Psoas muscle (tissue), 8 donors: ENCODE measurements at places on chromosomes 12 and 14. TPM values are rescaled to one million over a fixed set of nuclear protein-coding genes. Genes with fewer than 3 reads are reported as not detected.

GRCh38 chr12:77847680-77848431 is 17.2 kb downstream of the NAV3 start:
- no peak for DNase-seq
- H3K27me3 ChIP-seq, result no peaks in the 10 kb centered on the region
- H3K4me1 ChIP-seq, result peaks cover 10% of the 10 kb centered on the region
- H3K36me3 ChIP-seq, result no peaks in the 10 kb centered on the region
- peak overlapping the region; percentile 43 for H3K27ac ChIP-seq
- H3K4me3 ChIP-seq, result no peak overlapping the region

GRCh38 chr12:64678835-64679234 is 68.5 kb downstream of the RASSF3 start:
- H3K4me3 ChIP-seq, result no peak overlapping the region
- H3K4me1 ChIP-seq, result peaks cover 9% of the 10 kb centered on the region
- H3K27me3 ChIP-seq, result no peaks in the 10 kb centered on the region
- no peak for DNase-seq
- H3K27ac ChIP-seq, result peak overlapping the region; percentile 28

Gene ESPL1
- total RNA-seq, result 0.37 TPM

Gene CCDC197
- total RNA-seq, result 3.9 TPM

DNA sequence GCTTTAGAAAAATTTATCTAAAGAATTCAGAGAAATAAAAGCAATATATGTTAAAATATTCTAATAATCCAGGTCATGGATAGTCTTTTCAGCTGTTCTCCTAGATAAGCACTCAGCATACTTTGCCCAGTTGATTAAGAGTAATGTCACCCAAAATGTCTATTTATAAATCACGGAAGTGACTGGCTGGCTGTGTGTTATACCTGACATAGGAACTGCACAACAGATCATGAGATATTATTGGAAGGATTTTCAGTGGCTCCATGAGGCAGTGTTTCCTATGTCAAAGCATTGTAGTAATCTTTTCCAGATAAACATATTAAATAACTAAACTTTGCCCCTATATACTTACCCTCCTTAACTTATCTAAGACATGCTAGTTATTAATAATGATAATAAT is 128.8 kb downstream of the ITPR2 start:
- no peak overlapping the region for H3K4me3 ChIP-seq
- H3K36me3 ChIP-seq, result no peaks in the 10 kb centered on the region
- H3K27me3 ChIP-seq, result no peaks in the 10 kb centered on the region

- no peak for DNase-seq
- H3K27ac ChIP-seq, result no peak overlapping the region
- H3K4me3 ChIP-seq, result no peak overlapping the region
- no peaks in the 10 kb centered on the region for H3K4me1 ChIP-seq
These were observed 262.7 kb downstream of the BTG1 start for GRCh38 chr12:91882910-91883309.

- H3K36me3 ChIP-seq, result no peaks in the 10 kb centered on the region
- no peak for DNase-seq
- no peak overlapping the region for H3K4me3 ChIP-seq
These were observed 48.5 kb downstream of the PITPNM2 start for GRCh38 chr12:123102366-123102765.

DNA sequence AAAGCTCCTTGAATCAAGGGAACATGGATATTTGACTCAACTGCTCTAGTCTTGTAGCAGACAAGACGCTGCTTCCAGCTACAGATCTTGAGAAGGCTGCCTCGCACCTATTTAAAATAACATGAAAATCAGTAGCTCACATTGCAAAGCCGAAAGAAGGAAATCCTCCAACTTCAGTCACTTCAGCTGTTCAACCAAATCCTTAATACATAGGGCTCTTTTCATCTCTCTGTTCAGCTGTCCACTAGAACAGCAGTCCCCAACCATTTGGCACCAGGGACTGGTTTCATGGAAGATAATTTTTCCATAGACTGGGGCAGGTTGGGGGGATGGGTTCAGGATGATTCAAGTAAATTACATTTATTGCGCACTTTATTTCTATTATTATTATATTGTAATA is 1116.0 kb upstream of the TMEM132C start:
- H3K27ac ChIP-seq, result no peak overlapping the region
- no peak overlapping the region for H3K4me3 ChIP-seq
- no peak for DNase-seq

Gene PLEK2
- not detected for total RNA-seq

DNA sequence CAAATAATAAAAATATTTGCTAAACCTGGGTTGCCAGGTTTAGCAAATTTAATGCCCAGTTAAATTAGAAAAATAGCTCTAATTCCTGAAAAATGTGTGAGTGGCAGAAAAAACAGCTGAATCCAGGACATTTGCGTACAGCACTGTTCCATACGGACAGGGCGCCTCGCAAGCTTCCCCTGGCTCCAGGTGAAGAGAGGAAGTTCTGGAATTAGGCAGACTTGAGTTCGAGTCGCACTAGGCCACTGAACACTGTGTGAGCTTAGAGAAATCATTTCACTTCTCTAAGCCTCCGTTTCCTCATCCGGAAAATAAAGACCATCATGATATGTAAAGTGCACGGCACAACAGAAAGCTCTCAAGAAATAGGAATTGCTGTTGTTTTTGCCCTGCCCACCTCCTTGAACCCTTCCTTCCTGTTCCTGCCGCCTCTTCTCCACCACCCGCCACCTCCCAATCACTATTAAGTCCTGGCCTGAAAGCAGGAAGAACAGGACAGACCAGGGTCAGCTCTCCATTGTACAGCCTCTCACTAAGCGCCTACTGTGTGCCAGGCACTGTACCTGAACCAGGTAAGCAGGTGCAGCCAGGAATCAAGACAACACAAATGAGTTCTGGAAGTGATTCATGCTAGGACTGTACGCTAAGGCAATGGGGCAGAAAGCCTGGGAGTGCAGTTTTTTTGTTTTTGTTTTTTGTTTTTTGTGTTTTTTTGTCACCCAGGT is 763 bp upstream of the PHETA1 start:
- H3K27ac ChIP-seq, result peak overlapping the region; percentile 74
- H3K4me3 ChIP-seq, result peak overlapping the region; percentile 95
- peaks cover 16% of the 10 kb centered on the region for H3K4me1 ChIP-seq
- no peaks in the 10 kb centered on the region for H3K27me3 ChIP-seq

Gene GLT1D1
- total RNA-seq, result 0.32 TPM

GRCh38 chr14:54486685-54487084 is 2.1 kb downstream of the GMFB start:
- peaks cover 15% of the 10 kb centered on the region for H3K4me1 ChIP-seq
- H3K27ac ChIP-seq, result no peak overlapping the region
- H3K27me3 ChIP-seq, result no peaks in the 10 kb centered on the region
- DNase-seq, result no peak
- no peak overlapping the region for H3K4me3 ChIP-seq

Gene NXPH4
- 0.58 TPM for total RNA-seq

- peak overlapping the region; percentile 86 for H3K4me3 ChIP-seq
- peak; percentile 95 for DNase-seq
- H3K4me1 ChIP-seq, result peaks cover 48% of the 10 kb centered on the region
- peak overlapping the region; percentile 98 for H3K27ac ChIP-seq
- no peaks in the 10 kb centered on the region for H3K27me3 ChIP-seq
These were observed 11.3 kb upstream of the SLC38A2 start for GRCh38 chr12:46383654-46384450.

DNA sequence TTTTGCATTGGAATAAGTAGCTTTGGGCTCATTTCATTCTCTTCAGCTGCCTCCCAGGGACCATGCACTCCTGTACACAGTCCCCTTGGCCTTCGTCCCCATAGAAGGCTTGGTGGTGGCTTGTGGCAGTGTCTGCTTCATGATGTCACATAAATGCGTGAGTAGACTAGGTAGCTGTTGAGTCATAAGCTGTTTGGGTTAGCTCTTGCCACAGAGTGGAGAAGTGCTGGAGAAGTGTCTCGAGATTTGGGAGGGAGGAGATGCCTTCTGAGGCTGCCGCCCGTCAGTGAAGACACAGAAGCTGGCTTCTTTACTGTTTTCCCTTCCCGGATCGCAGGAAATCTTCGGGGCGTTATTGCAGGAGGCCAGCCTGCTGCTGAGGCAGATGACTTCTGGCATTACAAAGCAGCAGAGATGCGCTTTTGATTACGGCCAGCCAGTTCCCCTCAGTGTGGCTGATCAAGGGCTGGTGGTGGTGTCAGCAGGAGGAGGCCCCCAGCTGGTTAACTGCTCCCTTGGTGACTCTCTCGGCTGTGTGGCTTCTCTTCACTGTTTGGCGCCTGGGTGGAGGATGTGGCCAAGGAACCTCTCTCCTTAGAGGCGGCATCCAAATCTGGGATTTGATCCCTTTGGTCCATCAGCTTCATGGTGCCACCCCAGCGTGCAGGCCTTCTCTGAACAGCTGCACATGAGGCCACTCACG is 67.6 kb downstream of the AACS start:
- H3K27ac ChIP-seq, result no peak overlapping the region
- no peak overlapping the region for H3K4me3 ChIP-seq
- H3K36me3 ChIP-seq, result no peaks in the 10 kb centered on the region
- H3K4me1 ChIP-seq, result peaks cover 10% of the 10 kb centered on the region
- no peak for DNase-seq

Gene FAM90A1
- total RNA-seq, result not detected

DNA sequence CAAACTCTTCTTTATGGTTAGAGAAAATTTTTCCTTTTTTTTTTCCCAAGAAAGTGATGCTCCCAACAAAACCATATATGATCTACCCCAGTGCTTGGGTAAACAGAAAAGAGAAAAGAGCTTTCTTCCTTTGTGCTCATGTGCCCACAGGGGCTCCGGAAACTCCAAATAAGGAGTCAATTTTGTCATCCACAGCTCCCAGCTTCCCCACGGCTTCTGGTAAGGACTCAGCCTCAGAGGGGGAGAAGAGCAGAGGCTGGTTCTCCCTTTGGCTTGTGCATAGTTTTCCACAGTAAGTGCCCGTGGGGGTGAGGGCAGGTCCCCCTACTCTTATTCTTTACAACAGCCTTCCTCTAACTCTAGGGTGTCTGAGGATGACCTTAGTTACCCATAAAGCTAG is 13.3 kb upstream of the RGS6 start:
- no peaks in the 10 kb centered on the region for H3K27me3 ChIP-seq
- H3K27ac ChIP-seq, result no peak overlapping the region
- no peak overlapping the region for H3K4me3 ChIP-seq
- DNase-seq, result no peak
- no peaks in the 10 kb centered on the region for H3K4me1 ChIP-seq
- H3K36me3 ChIP-seq, result no peaks in the 10 kb centered on the region

- no peaks in the 10 kb centered on the region for H3K36me3 ChIP-seq
- H3K4me1 ChIP-seq, result no peaks in the 10 kb centered on the region
- no peak overlapping the region for H3K27ac ChIP-seq
- no peak for DNase-seq
These were observed 92.9 kb downstream of the RPAP3 start for GRCh38 chr12:47612953-47613352.

Gene MAPK1IP1L
- 34.1 TPM for total RNA-seq

GRCh38 chr14:33291529-33292104 is 352.9 kb downstream of the NPAS3 start:
- no peaks in the 10 kb centered on the region for H3K36me3 ChIP-seq
- no peak overlapping the region for H3K4me3 ChIP-seq
- no peaks in the 10 kb centered on the region for H3K27me3 ChIP-seq
- no peaks in the 10 kb centered on the region for H3K4me1 ChIP-seq

Gene CD163
- total RNA-seq, result 52.4 TPM

Gene RND1
- 0.15 TPM for total RNA-seq

Gene KLHDC1
- total RNA-seq, result 5.3 TPM

- H3K27ac ChIP-seq, result no peak overlapping the region
- no peak overlapping the region for H3K4me3 ChIP-seq
- H3K27me3 ChIP-seq, result no peaks in the 10 kb centered on the region
- H3K4me1 ChIP-seq, result no peaks in the 10 kb centered on the region
- no peaks in the 10 kb centered on the region for H3K36me3 ChIP-seq
- no peak for DNase-seq
These were observed 36.3 kb upstream of the PLXNC1 start for GRCh38 chr12:94112121-94112520.

DNA sequence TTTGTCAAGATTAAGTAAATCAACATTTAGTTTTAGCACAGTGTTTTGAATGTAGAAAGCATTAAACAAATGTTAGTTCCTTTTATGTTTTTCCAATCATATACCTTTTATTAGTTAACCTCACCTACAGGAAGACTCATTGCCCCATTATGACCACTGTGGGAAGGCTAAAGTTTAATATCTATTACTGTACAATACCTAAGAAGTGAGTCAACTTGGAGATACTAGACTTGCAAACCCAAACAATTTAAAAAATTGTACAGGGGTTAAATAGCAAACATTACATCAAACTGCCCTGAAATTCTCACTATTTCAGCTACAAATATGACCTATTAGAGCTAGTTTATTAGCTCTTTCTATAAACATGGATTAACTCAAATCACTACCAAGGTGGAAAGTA is 8.6 kb upstream of the G2E3 start:
- no peaks in the 10 kb centered on the region for H3K27me3 ChIP-seq
- DNase-seq, result no peak
- no peak overlapping the region for H3K27ac ChIP-seq
- H3K36me3 ChIP-seq, result no peaks in the 10 kb centered on the region
- H3K4me1 ChIP-seq, result no peaks in the 10 kb centered on the region
- no peak overlapping the region for H3K4me3 ChIP-seq

Gene KRT86
- total RNA-seq, result not detected

- H3K4me3 ChIP-seq, result peak overlapping the region; percentile 83
- H3K27me3 ChIP-seq, result peaks cover 3% of the 10 kb centered on the region
- H3K36me3 ChIP-seq, result no peaks in the 10 kb centered on the region
- no peak for DNase-seq
These were observed 1.1 kb downstream of the CLMN start for GRCh38 chr14:95318399-95319311.

Gene NEUROD4
- total RNA-seq, result not detected

GRCh38 chr14:92460916-92461579 is 52.5 kb upstream of the RIN3 start:
- H3K4me1 ChIP-seq, result no peaks in the 10 kb centered on the region
- DNase-seq, result no peak
- H3K36me3 ChIP-seq, result no peaks in the 10 kb centered on the region
- H3K27me3 ChIP-seq, result no peaks in the 10 kb centered on the region
- H3K4me3 ChIP-seq, result no peak overlapping the region
- H3K27ac ChIP-seq, result peak overlapping the region; percentile 55

- H3K4me1 ChIP-seq, result peaks cover 24% of the 10 kb centered on the region
- no peak overlapping the region for H3K4me3 ChIP-seq
- no peak for DNase-seq
These were observed 257.0 kb downstream of the DPF3 start for GRCh38 chr14:72636871-72637270.

DNA sequence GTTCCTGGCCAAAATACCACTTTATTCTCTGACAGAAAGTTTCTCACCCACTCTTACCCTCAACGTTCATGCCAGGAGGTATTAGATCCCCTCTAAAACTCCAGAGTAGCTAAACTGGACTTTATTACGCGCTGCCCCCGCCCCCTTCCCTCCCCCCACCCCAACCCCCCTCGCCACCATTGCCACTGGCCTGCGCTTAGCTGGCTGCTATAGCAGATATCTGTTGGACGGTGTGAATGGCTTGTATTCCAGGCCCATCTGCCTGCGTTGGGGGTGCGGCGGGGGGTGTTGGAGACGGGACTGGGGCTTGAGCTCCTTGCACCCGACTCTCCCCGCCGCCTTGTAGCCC is 564 bp upstream of the THTPA start:
- no peak for DNase-seq
- peak overlapping the region; percentile 99 for H3K27ac ChIP-seq
- H3K36me3 ChIP-seq, result no peaks in the 10 kb centered on the region
- H3K4me1 ChIP-seq, result peaks cover 25% of the 10 kb centered on the region
- peak overlapping the region; percentile 99 for H3K4me3 ChIP-seq
- no peaks in the 10 kb centered on the region for H3K27me3 ChIP-seq
